ENCODE measurements at places on chromosomes 13 and 19.

GRCh38 chr19:49301165-49301865 is 23.7 kb downstream of the SLC6A16 start:
- peak; percentile 74 for DNase-seq

DNA sequence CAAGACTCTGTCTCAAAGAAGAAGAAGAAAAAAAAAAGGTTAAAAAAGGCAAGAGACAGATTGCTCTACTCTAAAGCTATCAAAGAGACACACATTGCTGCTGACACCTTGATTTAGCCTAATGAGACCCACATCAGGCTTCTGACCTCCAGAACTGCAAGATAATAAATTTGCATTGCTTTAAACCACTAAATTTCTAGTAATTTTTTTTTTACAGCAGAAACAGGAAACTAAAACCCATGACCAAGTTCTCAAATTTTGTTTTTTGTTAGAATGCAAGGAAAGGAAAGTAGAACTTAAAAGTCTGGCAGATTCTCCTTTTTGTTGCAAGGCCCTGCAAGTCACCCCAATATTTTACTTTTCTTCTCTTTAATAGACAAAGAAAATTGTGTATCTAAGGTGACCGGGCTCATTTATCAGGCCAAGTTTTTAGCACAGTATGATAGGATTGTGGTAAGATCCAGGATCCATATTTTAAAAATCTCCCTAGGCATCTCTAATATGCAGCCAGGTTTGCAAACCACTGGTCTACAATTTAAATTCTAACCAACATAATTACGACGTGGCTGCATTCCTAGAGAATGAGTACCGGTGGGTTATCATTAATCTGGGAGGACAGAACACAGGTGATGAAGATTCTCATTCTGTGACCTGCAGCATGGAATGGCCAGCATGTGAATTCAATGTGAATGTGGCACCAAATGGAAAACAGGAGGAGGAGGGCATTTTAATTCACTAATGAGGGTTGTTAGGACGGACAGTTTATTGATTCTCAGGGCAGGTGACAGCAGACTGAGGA is 56.7 kb upstream of the MED4 start:
- no peak for DNase-seq

- DNase-seq: no peak
Observed at GRCh38 chr13:90477216-90477615, 870.3 kb upstream of the MIR17HG start.

DNA sequence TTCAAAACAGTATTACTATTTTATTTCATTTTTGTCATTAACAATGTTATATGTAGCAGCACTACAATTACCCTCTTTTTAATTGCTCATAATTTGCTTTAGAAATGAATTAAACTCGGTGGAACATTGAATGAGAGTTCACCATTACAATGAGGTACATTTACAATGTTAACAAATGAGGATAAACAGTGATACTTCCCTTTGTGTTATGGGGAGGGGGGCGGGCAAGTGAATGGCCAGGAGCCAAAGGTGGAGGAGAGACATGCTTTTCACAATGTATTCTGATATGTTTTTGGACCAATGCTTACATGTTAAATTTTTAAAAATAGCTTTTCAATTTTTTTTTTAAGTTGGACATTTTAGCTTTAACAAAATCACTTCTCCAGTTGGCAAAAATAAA is 34.2 kb downstream of the NALCN start:
- DNase-seq: no peak

DNA sequence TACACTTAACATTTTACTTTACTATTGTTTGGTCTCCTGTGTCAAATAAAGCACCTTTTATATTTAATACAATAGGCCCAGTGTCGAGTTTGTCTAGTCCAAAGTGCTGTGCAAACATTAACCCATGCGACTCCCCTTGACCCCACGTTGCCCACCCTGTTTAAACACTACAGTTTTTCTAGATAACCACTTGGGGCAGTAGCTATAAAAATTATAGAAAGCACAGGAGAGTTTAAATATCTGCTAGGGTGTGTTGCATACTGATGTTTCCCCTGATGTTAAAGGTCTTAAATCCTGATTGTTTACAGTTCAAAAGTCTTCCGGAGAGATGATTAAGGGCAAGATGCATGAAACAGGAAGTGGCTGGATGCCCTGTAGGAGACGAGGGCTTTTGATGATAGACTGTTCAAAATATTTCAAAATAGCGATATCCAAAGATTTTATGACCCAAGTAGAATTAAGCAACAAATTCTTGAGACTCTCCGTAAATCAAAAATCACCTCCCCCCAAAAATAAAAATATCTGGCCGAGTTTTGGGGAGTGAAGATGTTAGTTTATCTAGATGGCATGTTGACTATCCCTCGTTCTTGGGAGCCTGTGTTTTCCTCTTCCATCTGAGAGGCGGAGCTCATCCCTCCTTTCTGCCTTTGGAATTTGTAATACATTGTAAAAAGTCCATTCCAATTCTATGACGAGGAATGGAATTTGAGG is 167.1 kb downstream of the FGF9 start:
- DNase-seq: no peak

- DNase-seq: no peak
Observed at GRCh38 chr13:110521946-110522345, 39.6 kb downstream of the RAB20 start.
